Placental epithelial cell (primary cell): ENCODE measurements at places on chromosomes 11 and 22. TPM values are rescaled to one million over a fixed set of nuclear protein-coding genes. Genes with fewer than 3 reads are reported as not detected.

Gene GLYAT
- 0.65 TPM in 1 of 2 replicates, not detected in the other for total RNA-seq

Gene ARL14EP
- total RNA-seq = 15.7 and 18.2 TPM in 2 replicates

Gene VPREB1
- total RNA-seq = not detected in 2 replicates

Gene DERL3
- 1.3 and 1.6 TPM in 2 replicates for total RNA-seq

Gene SLC5A12
- total RNA-seq = not detected in 2 replicates

Gene OR8I2
- not detected in 2 replicates for total RNA-seq

Gene XKR3
- total RNA-seq = not detected in 2 replicates

Gene SCGB2A2
- total RNA-seq = not detected in 2 replicates

Gene NRGN
- total RNA-seq = 0.11 TPM in 1 of 2 replicates, not detected in the other

Gene KIAA1671
- total RNA-seq = 6.7 and 8.5 TPM in 2 replicates

Gene CYP2R1
- 7.5 and 13.3 TPM in 2 replicates for total RNA-seq

Gene CNGA4
- total RNA-seq = 0.39 TPM in 1 of 2 replicates, not detected in the other

Gene ATXN10
- 101 and 108 TPM in 2 replicates for total RNA-seq

Gene ZC3H12C
- total RNA-seq = 33.0 and 49.1 TPM in 2 replicates

Gene CNTN5
- not detected in 2 replicates for total RNA-seq

Gene TRIM6
- 26.7 and 70.5 TPM in 2 replicates for total RNA-seq

Gene MMP11
- 3.7 and 5.9 TPM in 2 replicates for total RNA-seq

Gene PHOX2A
- total RNA-seq = 0.39 TPM in 1 of 2 replicates, not detected in the other

Gene LARGE2
- under 0.01 and 0.22 TPM in 2 replicates for total RNA-seq

Gene CLMP
- under 0.01 and 0.43 TPM in 2 replicates for total RNA-seq

Gene LINC01488
- total RNA-seq = not detected in 2 replicates

Gene LGR4
- 16.5 and 57.4 TPM in 2 replicates for total RNA-seq

Gene RAB3IL1
- total RNA-seq = 0.79 TPM in 1 of 2 replicates, not detected in the other

Gene PAX6
- total RNA-seq = not detected in 2 replicates

Gene RBMXL2
- total RNA-seq = not detected in 2 replicates

Gene C11orf42
- not detected in 2 replicates for total RNA-seq

Gene SRSF8
- total RNA-seq = 31.4 and 37.0 TPM in 2 replicates
